Femur (tissue), 1 donor: ENCODE measurements at places on chromosomes 5 and 9.

DNA sequence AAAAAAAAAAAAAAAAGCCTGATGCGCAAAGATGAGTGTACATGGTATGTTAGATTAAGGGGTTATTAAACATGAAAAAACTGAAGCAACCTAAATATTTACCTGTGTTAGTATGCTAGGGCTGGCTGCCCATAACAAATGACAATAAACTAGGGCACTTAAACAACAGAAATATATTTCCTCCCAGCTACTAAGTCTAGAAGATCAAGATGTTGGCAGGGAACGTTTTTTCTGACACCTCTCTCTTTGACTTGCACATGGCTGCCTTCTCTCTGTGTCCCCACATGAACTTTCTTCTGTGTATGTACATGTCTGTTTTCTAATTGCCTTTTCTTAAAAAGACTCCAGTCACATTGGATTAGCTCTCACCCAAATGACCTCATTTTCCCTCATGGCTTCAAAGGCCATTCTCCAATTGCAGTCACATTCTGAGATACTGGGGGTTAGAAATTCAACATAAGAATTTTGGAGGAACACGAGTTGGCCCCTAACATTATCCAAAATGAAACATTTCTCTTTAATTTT is 694.5 kb downstream of the CDH9 start:
- DNase-seq = no peak

DNA sequence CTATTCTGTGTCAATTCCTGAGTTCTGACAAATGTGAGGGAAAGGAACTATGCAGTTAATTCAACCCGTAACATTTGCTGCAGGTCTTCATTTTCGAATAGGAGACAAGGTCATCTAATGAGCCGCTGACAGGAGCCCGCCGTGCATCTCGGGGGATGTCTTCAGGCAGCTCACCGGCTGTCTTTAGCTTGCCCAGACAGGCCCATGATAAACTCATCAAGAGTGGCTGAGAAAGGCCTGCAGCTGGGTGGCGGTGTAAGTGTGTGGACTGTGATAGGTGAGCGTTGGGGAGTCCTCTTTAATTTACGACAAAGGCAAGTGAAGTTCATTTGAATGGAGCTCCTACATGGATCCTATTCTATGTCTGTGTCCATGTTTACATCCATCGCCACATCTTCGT is 190.5 kb downstream of the ADCY2 start:
- no peak for DNase-seq

GRCh38 chr5:143569213-143569701 is 165.8 kb upstream of the NR3C1 start:
- peak; percentile 22 for DNase-seq

- no peak for DNase-seq
Measured at GRCh38 chr9:112665347-112665746, 52.6 kb downstream of the INIP start.

DNA sequence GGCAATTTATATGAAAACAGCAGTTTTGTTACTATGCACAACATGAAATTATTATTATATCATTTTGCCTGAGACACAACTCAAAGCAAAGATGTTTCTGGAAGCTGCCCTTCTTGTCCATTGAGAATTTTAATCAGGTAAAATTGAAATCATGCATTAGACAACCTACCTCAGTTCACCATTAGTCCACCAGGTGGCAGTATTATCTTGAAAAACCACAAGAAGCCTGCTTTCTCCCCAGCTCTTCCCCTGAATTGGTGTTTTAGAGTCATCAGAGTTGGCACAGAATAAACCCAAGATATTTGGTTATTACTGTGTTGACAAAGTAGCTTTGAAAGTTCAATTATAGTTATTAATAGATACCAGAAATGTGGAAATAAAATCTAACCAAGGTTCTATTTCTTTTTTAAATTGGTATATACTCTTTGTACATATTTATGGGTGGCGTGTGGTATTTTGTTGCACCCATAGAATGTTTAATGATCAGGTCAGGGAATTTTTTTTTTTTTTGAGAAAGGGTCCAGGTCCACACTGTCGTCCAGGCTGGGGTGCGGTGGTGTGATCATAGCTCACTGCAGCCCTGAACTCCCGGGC is 25.7 kb downstream of the UTP15 start:
- DNase-seq = no peak

DNA sequence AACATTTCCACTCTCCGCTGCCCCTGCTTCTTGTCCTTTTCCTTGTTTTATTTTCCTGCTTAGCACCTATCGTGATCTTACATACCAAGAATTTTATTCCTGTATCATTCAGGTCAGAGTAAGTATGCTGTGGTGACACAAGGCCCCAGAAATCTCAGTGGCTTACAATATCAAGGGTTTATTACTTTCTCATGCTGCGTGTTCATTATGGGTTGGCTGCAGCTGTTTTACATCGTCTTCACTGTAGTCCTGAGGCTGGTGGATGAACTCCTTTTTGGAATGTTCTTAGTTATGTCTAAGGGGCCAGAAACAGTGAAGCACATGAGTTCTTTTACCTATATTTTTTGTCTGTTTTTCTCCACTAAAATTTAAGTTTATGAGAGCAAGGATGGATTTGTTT is 51.2 kb downstream of the FCHO2 start:
- DNase-seq = no peak

GRCh38 chr5:5343568-5343967 is 78.9 kb upstream of the ICE1 start:
- DNase-seq = no peak

GRCh38 chr5:181173420-181174342 is 26.3 kb downstream of the OR2V2 start:
- DNase-seq = no peak

GRCh38 chr5:109373932-109374331 is 35.8 kb downstream of the PJA2 start:
- no peak for DNase-seq

DNA sequence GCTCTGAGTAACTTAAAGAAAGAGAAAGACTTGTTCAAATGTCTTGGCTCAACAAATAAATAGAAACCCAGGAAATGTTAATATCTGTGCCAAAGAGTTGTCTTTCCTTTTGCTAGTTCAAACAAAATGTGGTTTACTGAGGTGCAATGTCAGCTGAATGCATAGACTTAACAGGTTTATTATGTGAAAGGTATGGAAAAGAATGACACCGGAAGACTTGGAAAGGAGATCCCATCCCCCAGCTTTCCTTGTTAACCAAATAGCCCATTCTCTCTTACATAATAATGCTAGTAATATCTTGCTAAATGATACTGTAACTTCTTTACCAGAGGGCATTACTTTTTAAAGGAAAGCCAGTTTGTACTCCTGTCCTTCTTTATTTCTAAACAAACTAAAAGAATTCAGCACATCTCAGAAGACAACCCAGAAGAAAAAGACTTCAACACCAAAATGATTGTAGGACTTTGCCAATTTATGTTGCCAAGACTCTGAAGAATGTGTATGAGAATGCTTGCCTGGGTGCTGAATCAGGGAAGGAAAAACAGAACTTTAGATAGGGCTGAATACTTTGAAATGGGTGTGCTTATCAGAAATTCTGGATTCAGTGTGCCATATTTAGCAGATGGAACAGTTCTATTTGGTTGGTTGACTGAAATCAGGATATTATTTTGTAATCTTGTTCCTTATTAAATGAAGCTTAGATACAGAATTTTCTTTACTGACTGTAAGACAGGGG is 344.1 kb downstream of the TMEM38B start:
- DNase-seq = no peak

- DNase-seq = no peak
Measured at GRCh38 chr5:81393430-81393782, 528 bp downstream of the ACOT12 start.

DNA sequence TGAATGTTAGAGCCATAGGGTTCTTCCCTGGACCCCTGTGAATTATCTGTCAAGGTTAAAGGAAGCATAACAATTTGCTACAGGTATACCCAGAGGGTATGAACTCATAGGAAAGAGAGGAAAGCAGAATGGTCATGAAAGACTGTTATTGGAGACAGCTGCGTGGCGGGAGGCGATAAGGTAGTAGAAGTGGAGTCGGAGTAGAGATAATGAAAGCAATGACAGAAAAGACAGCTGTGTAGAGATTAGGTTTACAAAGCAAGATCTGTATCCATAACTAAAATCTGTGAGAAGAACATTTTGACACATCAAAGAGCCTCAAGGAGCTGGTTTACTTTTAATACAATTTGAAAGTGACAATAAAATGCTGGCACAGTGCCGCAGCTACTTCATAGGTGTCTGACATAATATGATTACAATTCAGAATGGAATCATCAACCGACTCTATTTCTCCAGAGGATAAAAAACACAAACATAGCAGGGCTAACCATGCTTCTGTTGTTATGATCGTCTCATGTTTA is 603.9 kb downstream of the CDH12 start:
- DNase-seq = no peak

DNA sequence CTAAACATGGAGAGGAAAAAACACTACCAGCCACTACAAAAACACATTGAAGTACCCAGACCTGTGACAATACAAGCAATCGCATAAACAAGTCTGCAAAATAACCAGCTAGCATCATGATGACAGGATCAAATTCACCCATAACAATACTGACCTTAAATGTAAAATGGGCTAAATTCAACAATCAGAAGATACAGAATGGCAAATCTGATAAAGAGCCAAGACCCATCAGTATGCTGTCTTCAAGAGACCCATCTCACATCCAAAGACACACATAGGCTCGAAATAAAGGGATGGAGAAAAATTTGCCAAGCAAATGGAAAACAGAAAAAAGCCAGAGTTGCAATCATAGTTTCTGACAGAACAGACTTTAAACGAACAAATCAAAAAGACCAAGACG is 294.4 kb downstream of the MEF2C start:
- no peak for DNase-seq

- DNase-seq = no peak
Measured at GRCh38 chr9:7067169-7067568, 309.4 kb downstream of the KDM4C start.

DNA sequence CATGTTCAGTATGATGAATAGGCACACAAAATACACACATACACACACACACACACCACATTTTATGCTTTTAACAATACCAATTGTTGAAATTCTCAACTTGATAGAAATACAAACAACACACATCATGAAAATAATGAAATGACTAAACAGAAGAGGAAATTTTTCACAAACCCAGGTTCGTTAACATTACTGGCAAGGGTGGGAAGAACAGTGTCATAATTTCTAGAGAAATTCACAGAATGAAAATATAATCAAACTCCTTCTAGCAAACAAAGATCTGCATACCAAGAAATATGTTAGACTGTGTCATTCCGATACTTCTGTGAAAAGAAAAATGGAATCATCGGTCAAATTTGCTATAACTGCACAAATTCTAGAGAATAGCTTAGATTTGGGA is 41.9 kb downstream of the ST8SIA4 start:
- DNase-seq = no peak

DNA sequence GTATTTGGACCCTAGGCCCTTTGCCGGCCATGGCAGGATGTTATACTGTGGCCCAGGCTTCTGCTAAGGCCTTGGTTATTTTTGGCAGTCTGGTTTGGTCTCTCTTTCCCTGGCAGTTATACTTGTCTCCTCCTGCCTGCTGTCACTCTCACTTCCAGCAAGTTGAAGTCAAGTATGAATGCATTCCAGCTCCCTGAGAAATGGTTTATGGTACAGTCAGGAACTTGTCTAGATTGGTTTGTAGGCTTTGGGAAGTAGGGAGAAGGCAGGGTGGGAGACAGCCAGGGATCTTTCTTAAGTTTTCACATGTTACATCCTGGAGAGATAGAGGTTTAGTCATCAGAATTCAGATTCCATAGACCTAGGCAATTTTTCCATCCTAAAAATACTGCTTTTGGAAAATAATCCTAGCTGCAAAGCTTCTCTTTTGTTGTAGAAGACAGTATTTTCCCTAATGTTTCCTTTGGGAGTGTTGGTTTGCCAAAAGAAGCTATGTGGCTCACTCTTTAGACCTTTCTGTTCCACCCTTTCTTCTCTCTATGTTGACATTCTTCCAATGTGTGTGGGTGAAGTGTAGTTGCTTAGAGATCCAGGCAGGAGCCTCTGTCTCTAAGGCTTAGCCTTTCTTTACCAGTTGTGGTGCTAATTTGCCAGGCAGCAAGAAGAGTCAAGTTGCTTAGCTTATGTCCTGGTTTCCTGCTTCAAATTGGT is 2.5 kb upstream of the KDM3B start:
- DNase-seq = no peak

- DNase-seq = no peak
Measured at GRCh38 chr9:109730228-109730627, 49.8 kb upstream of the PALM2AKAP2 start.

DNA sequence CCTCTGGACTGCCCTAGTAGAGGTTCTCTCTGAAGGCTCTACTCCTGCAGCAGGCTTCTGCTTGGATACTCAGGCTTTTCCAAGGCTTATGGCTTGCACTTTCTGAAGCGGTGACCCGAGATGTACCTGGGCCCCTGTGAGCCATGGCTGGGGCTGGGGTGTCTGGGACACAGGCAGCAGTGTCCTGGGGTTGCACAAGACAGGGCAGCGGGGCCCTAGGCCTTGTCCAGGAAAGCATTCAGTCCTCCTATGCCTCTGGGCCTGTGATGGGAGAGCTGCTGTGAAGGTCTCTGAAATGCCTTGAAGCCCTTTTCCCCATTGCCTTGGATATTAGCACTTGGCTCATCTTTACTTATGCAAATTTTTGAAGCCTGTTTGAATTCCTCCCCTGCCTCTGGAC is 192.2 kb downstream of the YTHDC2 start:
- DNase-seq = no peak

DNA sequence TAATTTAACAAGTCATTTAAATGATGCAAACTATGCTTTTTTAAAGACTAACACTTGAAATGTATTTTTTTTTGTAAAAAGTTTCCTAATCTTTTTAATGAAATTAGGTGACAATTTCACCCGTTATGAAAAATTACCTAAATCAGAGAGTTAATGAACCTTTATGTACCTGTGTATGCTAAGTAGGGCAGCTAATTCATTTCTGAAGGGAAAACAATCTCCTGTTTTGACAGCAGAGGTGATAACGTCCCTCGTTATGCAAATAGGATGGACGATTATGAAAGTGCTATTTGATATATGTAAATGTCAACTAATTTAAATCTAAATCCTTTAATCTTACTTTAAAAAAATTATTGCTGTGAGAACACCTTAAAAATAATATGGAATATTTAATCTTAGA is 58.8 kb downstream of the MEF2C start:
- no peak for DNase-seq

GRCh38 chr5:138595180-138595795 is 20.1 kb upstream of the HSPA9 start:
- no peak for DNase-seq

DNA sequence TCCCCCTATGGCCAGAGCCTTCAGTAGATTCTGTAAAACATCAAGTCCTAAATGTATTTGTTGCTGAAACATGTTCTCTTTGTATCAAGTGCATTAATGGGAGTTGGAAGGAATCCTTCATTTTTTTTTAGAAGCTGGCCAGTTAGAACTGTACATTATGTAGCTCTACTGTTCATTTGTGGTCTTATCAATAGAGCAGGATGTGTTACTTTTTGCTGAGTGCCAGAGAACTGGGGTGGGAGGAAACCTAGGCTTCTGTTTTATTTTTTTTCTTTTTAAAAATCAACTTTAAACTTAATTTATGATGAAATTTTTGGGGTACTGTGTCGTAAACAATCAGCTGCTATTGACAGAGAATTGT is 5.1 kb downstream of the PIP5K1B start:
- DNase-seq = no peak
